ENCODE measurements at places on chromosomes 1 and 21.

DNA sequence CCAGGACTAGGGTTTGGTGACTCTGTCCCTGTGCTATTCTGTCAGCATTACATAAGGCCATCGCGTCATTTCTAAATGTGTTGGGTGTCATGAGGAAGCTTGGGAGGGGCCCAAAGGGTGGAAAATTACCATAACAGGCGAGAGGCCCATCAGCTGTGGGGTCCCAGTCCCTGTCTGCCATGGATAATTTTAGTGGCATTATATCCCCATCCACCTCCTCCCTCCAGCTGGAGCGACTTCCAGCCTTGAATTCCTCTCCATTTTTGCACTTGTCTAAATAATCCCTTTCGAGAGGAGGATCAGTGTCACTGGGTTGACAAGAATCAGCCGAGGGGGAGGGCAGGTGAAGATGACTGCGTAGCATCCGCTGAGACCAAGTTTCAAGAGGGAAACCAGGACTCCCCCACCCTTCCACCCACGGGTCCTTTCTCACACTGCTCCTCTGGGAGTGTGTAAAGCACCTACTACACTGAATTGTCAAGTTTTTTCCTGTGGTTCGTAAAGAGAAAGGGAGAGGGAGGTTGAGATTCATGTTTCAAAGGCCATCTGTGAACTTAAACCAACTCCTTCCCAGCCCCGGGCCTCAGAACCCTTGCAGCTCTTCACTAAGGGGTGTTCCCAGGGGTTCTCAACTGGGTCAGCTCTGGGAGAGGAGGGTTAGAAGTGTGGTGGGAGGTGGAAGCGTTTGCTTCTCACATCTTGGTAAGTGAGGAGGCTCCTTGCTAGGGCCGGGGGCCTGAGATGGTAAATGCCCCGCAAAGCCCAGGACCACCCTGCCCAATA, 29.2 kb downstream of the VASH2 start:
- no peak for DNase-seq

DNA sequence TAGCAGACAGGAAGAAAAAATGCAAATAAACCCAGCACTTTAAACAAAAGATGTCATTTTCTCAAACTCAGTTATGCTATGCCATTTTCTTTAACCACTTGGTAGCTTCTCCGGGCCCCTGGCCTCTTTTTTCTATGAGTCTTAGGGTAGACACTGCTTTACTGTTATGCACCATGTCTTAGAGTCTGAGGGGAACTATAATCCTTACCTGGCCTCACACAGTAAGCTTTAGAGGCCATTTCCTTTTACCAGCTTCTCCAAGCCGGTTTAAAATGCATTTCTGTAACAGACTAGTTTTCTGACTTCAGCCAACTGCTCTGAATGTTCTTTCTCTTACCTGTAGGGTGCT, 73.7 kb upstream of the EDEM3 start:
- no peak for DNase-seq

DNA sequence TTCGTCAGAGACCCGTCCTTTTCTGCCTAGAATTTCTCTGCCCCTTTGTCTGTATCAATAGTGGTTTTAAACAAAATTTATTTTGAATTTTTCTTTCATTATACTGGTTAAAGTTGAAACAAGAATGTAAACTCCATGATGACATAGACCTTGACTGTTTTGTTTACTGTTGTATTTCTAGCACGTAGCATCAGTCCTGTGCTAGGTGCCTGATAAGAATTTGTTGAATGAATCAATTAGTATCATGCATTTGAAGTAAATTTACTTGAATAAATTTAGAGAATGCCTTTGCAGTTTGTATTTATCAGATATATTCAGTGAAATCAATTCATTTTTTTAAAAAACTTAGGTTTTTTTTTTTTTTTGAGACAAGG, 69.9 kb downstream of the EPB41 start:
- DNase-seq: no peak

DNA sequence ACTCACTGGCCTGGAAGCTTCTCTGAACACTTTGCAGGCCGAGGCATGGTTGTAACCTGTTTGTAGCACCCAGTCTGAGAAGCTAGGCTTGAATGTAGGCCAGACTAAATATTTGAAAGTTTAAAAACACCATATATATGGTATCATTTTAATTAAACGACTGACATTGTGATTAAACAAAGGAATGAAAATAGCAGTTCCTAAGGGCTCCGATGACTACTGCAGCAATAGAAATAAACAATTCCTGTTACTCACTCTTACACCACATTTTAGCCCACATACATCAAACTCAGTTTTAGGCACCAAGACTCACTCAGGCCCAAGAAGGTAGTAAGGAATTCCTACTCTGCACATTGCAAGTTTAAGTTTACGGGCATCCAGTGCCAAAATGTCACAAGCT, 281.2 kb downstream of the AKT3 start:
- DNase-seq: no peak

DNA sequence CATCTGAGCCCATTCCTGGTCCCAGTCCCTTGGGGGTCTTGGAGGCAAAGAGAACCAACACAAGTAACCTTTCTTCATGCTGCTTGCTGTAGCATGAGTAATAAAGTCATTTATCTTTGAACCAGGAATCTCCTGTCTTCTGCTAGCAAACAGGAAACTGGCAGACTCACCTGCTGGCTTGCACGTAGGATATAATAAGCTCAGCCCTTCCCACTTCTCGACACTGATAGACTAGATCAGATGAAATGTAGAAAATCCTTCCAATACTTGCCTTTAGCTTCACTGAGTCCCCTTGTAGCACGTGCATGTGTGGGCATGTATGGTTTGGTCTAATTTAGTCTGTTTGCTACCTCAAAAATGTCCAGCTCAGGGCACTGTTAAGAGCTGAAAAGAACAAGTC, 6.5 kb upstream of the TFF2 start:
- DNase-seq: no peak

DNA sequence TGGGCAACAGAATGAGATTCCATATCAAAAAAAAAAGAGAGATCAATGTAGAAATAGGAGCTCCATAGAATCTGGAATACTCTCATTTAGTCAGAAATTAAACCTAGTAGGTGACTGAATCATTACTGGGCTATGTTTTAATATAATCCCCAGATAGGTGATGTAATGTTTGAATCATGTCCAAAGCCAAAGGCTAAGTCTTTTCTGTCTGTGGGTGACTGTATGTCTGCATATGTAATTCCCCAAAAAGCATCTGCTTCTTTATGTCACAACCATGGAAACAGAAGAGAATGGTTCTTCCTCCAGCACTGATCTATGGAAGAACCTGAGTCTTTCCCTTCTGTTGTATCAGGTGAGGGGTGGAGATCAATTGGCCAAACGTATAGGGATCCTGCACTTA, 5.8 kb downstream of the LAMC2 start:
- DNase-seq: no peak

DNA sequence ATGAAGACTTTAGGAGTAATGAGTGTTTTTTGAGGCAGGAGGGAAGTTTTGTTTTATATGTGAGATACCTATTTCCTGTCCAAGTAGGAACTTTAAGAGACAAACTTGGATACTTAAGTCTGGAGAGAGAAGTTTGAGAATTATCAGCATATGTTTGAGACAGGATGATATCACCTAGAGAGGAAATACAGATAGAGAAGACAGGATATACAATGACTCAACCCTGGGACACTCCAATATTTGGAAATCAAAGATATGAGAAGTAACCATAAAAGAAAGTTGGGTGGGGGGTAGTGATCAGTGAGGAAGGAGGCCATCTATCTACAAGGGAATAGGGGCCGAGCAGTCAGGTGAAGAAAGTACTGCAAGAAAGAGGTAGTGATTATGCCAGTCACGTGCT, 6.5 kb downstream of the LCE7A start:
- no peak for DNase-seq

GRCh38 chr1:246579818-246580217, 13.6 kb downstream of the CNST start:
- DNase-seq: peak; percentile 19

GRCh38 chr1:19661721-19662228, 2.9 kb upstream of the HTR6 start:
- no peak for DNase-seq

DNA sequence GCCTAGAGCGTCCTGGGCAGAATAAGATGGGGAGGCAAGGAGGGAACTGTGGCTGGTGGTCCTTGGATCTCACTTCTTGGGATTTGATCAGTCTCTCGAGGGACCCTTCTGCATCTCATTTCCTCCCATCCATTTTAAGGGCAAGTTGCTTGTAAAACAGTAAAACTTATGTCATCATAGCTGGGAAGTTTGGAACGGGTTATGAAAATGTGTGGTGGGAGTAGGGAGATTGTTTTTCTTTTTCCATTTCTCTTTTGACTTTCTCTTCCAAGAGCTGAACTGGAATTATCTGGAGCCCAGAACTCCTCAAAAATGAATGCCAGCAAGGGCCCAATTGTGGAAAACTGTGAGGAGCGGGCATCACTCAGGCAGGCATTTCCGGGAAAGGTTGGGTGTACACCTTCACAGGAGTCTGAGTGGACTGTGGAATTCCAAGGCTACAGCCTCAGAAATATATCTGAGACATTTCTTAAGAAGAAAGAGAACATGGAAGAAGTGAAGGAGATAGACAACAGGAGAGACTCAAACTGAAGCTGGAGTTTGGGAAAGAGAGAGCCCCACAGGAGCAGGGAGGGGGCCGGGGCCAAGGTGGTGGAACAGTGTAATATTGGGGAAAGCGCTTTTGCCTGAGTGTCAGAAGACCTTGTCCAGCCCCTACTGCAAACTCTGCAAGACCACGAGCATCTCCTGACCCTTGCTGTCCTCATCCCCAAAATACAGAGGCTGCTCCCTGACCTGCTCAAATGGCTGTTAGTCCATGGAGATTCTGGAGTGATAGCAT, 185.1 kb downstream of the FOXD2 start:
- no peak for DNase-seq

DNA sequence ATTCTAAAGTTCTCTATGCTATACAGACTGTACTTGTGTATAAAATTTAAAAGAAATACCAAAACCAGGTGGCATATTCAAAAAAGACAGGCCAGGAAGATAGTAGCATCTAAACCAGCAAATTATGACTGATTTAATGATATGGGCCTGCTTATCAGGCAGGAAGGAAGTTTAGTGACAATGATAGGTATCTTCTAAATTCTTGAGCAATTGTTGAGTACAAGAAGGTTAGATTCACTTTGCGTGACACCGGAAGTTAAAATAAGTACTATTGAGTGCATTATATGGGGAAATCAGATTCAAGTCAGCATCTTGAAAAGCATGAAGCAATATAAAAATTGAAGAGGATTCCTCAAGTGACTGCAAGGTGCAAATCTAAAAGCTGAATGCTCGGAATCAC, 186.8 kb upstream of the RGS18 start:
- DNase-seq: no peak

GRCh38 chr1:201011616-201012015, 11.9 kb downstream of the KIF21B start:
- DNase-seq: no peak

- no peak for DNase-seq
These were observed 22.3 kb downstream of the FOXJ3 start for GRCh38 chr1:42312576-42313212.

DNA sequence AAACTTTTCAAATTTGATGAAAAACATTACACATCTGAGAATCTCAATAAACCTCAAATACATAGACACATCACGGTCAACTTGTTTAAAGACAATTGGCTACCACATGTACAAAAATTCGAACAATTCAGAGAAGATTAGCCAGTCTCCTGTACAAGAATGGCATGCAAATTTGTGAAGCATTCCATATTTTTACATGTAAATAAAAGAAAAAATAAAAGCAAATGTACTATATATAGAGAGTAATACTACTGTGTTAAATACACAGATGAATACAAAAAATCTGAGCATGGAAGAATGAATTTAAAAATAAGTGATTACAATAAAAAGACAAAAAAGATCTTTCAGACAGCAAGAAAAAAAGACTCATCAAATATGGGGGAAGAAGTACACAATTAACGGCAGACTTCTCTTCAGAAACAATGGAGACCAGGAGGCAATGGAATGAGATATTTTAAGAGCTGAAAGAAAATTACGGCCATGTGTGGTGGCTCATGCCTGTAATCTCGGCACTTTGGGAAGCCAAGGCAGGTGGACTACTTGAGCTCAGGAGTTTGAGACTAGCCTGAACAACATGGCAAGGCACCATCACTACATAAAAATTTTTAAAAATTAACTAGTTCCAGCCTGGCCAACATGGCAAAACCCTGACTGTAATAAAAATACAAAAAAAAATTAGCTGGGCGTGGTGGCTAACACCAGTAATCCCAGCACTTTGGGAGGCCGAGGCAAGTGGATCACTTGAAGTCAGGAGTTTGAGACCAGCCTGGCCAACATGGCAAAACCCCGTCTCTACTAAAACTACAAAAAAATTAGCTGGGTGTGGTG, 23.2 kb downstream of the HAX1 start:
- no peak for DNase-seq

DNA sequence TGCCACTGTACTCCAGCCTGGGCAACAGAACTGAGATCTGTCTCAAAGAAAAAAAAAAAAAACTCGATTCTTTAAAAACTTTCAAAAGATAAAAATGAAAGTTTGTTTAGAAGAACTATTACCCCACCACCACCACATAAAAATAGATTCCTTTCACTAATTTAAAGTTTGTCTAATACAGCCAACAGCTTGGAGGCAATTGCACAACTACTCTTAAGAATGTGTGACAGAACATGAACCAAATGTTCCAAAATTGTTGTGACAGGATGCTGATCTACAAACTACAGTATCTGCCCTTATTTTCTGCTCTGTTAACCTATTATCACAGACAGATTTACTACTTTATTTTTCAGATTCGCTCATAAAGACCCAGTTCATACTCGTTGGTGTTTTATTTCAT, 5.5 kb upstream of the TGFBR3 start:
- DNase-seq: no peak

- no peak for DNase-seq
These were observed 17.2 kb upstream of the LAPTM5 start for GRCh38 chr1:30774550-30775432.

GRCh38 chr1:243710467-243710866, 139.6 kb downstream of the AKT3 start:
- no peak for DNase-seq

- DNase-seq: no peak
These were observed 49.5 kb upstream of the TENT5C start for GRCh38 chr1:117556341-117556740.

GRCh38 chr1:109728870-109729269, 12.0 kb downstream of the GSTM3 start:
- DNase-seq: no peak

- DNase-seq: no peak
These were observed 940 bp upstream of the PLA2G2C start for GRCh38 chr1:20187103-20187812.

DNA sequence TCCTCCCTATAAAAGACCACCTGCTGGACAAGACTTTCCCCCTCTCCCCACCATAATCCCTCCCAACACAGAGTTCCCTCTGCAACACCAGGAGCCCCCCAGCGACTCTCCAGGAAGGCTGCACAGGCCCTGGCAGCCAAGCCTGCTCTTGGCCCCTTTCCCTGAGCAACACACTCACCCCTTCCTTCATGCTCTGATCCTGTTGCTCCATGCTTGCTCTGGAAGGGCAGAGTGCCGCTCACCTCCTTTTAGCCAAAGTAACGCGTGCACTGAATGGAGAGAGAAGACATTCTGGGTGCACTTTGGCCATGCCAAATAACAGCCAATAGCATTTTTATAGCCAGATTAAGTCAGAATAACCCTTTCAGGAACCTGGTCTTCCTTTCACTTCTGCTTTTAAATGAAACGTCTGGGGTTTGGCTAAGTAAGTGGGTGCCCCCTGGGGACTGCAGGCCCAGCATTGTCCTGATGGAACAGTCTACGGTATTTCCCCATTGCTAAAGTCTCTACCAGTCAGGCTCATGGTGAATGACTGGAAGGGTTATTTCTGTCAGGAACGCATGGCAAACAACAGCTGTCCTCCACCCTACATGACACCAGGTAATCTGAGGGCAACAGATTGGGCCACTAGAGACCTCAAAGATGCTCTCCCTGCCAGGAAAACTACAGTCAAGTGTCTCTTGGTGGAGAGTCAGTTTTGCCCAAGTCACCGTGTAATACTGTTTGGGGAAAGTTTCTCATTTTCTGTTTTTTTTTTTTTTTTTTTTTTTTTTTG, at the start of gene SLC2A5:
SLC2A5 (minus strand) TSS at position 310 of the 775 bp plus-strand sequence; CDS start at position 211, 99 bp downstream.
- peak; percentile 61 for DNase-seq
